ENCODE measurements at places on chromosomes 5 and 9.
A peak's percentile ranks its signal among the peaks of the same experiment; 100 is the strongest.

GRCh38 chr5:106648401-106648800 is 1022.3 kb downstream of the EFNA5 start:
- no peak for DNase-seq

GRCh38 chr9:38445154-38446043 is 21.1 kb upstream of the IGFBPL1 start:
- no peak for DNase-seq

DNA sequence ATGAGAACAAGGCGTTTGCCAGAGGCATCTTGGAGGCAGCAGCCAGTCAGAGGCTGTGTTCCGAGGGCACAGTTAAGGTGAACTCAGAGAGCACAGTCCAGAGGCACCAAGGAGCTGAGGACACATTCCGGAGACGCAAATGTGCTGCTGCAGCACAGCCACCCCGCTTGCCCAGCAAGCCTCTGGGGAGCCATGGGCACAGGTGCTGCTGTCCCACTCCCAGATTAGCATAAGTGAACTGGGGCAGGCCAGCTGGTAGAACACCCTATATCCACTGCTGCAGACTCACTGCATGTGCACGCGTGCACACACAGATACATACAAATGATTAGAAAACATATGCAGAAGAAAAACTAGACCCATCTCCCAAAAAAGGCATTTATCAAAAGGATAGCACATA is 164.5 kb downstream of the EBF1 start:
- no peak for DNase-seq

- DNase-seq: peak; percentile 86
Observed at GRCh38 chr9:34513567-34514214, 9.1 kb downstream of the ENHO start.

GRCh38 chr9:82325907-82326306 is 337.3 kb downstream of the SPATA31D1 start:
- no peak for DNase-seq

- no peak for DNase-seq
Observed at GRCh38 chr9:512555-513272, 298.0 kb downstream of the DOCK8 start.

DNA sequence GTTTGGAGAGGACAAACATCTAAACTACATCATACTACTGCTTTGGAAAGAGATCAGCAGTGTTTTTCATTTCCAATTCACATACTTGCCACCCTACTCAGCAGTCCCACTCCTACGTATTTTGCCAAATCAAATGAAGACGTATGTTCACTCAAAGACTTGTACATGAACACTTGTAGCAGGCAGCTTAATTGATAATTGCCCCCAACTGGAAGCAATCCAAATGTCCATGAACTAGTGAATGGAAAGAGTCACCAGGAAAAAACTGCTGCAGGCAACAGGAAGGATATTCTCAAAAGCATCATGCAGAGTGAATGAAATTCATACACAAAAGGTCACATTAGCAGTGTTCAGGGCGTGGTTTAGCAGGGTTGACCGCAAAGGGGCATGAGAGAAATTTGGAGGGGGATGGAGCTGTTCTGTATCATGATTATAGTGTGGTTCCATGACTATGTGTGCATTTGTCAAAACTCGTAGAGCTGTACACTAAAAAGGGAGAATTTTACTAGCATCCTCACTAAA is 38.8 kb downstream of the PAEP start:
- peak; percentile 88 for DNase-seq

- no peak for DNase-seq
Observed at GRCh38 chr9:119559056-119559455, 189.8 kb upstream of the BRINP1 start.

DNA sequence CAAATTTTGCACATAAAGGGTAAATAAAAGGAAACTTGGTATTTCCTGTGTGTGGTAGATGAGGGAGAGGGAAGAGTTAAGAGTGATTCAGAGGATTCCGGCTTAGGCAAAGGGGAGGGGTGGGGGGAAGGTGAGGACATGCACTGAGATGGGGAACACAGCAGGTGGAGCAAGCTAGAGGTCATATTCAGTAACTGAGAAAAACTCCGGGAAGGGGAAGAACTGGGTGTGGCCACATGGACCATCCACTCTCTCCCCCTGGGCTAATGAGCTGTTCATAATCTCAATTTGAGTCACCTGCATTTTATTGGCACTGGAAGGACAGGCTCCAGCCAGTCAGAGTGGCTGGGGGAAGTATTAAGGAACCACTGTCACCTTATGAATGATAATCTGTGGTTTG is 45.1 kb upstream of the UGCG start:
- peak; percentile 70 for DNase-seq

Data from NCI-H69 (cell line).